ENCODE measurements at places on chromosomes 12 and 14. TPM values are rescaled to one million over a fixed set of nuclear protein-coding genes. Genes with fewer than 3 reads are reported as not detected.

GRCh38 chr12:58961906-58962305 lies 41.6 kb upstream of the LRIG3 start:
- no peaks in the 10 kb centered on the region for H3K27me3 ChIP-seq
- H3K36me3 ChIP-seq, result no peaks in the 10 kb centered on the region
- H3K27ac ChIP-seq, result no peak overlapping the region
- H3K4me1 ChIP-seq, result no peaks in the 10 kb centered on the region

DNA sequence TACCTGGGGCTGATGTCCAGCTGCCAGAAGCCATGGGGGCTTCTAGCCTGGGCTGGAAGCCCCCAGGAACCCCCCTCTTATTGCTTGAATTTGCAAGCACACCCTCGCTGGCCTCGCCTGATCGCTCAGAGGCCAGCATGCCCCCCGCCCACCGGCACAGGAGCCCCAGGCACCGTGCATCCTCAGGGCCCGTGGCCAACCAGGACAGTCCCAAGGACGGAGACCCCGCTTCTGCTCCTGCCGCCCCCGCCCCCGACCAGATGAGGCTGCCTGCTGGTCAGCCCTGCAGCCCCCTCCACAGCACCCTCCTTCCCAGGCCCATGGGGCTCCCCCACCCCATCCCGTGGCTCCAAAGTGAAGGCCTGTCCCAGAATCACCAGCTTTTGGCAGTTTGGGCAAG lies 21.2 kb downstream of the RAB35 start:
- no peak overlapping the region for H3K4me3 ChIP-seq
- H3K36me3 ChIP-seq, result peaks cover 3% of the 10 kb centered on the region

Gene GPR84
- total RNA-seq, result 0.99 TPM

Gene FAM90A1
- total RNA-seq, result not detected

DNA sequence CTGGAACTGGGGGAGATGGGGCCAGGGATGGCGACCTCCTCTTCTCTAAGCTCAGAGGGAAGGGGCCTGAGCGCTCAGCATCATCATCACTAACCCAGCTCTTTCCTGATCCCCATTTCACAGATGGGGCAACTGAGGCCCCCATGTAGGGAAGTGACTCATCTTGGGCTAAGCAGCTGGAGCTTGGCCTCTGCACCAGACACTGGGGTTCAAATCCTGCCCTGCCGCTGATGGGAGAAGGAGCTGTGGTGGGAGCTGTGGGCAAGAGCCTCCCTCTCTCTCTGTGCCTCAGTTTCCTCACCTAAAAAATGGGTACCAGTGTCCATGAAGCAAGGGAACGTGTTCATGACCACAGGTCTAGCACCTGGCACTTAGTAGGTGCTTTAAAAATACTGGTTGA lies 2.6 kb upstream of the TRPV4 start:
- no peak overlapping the region for H3K27ac ChIP-seq
- H3K4me3 ChIP-seq, result no peak overlapping the region
- H3K27me3 ChIP-seq, result peaks cover 45% of the 10 kb centered on the region
- H3K4me1 ChIP-seq, result peaks cover 2% of the 10 kb centered on the region
- DNase-seq, result no peak

- no peak for DNase-seq
- no peak overlapping the region for H3K27ac ChIP-seq
Measured at GRCh38 chr14:76644855-76645518, 116.3 kb upstream of the VASH1 start.

- H3K4me3 ChIP-seq, result no peak overlapping the region
- DNase-seq, result peak; percentile 7
- H3K27me3 ChIP-seq, result peaks cover 89% of the 10 kb centered on the region
- H3K36me3 ChIP-seq, result peaks cover 3% of the 10 kb centered on the region
- peaks cover 7% of the 10 kb centered on the region for H3K4me1 ChIP-seq
Measured at GRCh38 chr14:96252323-96252998, 3.5 kb upstream of the BDKRB1 start.

DNA sequence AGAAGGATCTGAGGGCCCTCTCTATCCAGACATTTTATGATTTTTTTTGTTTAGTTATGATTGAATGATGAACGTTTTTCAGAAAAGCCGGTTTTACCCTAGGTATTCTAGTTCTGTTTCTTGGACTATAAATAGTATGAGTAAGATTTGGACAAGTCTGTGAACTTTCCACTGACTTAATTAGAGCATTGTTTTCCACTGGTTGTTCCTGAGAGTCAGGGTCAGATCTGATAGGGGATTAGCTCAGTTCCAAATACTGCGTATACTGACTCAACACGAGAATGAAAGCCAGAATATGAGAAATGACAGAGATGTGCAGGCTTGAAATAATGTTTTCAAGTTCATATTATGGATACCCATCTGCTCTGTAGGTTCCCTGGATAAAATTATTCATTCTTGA lies 361.6 kb downstream of the AEBP2 start:
- no peak for DNase-seq
- no peak overlapping the region for H3K4me3 ChIP-seq
- H3K4me1 ChIP-seq, result peaks cover 2% of the 10 kb centered on the region
- H3K36me3 ChIP-seq, result no peaks in the 10 kb centered on the region

DNA sequence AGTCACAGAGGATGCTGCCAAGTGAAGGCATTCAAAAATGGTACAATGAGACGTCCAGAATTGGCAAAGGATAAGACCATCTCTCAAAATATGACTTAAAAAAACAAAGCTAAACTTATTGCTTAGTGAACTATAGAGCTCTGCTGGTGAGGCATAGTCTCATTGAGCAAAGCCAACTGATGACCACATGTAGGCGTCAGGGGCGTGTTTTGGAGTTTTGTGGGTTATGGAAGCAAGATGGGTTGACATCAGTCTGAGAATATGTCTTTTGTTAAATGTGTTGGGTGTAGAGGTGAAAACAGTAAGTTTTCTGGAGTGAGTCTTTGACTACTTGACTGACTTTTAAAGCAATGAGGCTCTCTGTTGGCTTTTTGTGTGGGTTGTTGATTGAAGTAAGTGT lies 47.2 kb downstream of the ATL1 start:
- no peak overlapping the region for H3K27ac ChIP-seq
- H3K4me1 ChIP-seq, result no peaks in the 10 kb centered on the region
- DNase-seq, result no peak
- H3K36me3 ChIP-seq, result peaks cover 2% of the 10 kb centered on the region
